Stimulated activated CD8-positive, alpha-beta memory T cell treated with anti-CD3 and anti-CD28 coated beads, Interleukin-7, amount 100 ng/mL, for 1 hour (primary cell): ENCODE measurements at places on chromosomes 13 and 19.

DNA sequence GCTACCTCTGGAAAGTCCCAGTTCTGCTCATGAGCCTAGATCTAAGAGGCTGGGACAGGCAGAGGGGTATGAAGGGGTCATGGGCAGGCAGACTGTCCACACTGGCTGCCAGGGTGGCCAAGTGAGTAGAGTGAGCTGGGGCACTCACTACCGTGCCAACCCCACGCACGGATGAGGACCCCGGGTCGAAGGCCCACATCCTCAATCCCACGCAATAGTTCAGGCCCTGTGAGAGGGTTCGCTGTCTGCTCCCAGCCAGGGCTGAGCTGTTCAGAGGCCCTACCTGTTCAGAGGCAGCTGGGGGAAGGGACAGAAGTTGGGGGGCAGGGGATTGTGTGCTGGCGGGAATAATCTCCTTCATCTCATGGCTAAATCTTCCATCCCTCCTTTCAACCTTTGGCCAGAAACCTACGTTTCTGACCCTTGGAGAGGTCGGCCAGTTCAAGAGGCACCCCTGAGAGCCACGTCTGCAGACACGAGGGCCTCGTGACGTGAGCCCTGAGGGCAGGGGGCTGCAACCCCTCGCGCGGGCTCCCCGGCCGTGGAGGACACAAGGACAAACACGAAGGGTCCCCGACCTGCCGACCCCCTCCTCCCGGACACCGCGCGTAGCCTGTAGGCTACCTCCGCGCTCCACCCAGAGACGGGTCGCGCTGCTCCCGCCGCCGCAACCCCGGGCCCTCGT, 1.0 kb upstream of the RPS5 start:
- no peak for DNase-seq

GRCh38 chr19:7515645-7516151, at the start of gene ZNF358:
TSS of gene ZNF358 (plus strand) at chr19:7516103. CDS start at chr19:7519243, 3,140 bp downstream.
- DNase-seq: no peak

DNA sequence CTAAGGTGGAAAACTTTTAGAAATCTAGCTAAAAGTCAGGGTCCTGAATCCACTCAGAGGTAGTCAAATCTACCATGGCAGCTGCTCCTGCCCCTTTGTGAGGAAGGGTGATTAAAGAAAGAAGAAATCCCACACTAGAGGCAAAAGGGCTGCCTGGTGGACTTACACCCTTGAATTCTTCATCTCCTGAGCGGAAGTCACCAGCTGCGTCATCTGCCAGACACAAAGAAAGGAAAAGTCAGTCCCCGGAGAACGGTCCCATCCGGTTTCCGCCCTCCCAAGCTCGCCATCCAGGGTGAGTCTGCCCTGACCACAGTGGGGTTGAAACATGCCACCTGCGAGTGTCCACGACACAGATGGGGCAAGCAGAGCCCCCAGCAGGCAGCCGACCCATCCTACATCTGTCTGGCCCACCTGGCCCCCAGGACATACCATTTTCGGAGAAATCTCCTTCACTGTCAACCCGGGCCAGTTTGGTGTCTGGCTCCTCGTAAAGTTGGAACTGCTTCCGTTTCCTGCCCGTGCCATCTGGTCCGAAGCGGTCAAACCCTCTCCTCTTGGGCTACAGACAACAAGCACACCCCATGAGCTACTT, 7.7 kb downstream of the AKAP8 start:
- no peak for DNase-seq

GRCh38 chr19:53962887-53963431, at the start of gene CACNG8:
TSS of gene CACNG8 (plus strand) at chr19:53962937.
- no peak for DNase-seq

GRCh38 chr19:3175781-3176714, 2.5 kb upstream of the S1PR4 start:
- DNase-seq: no peak

- DNase-seq: no peak
Observed at GRCh38 chr19:11257846-11258380, 4.4 kb downstream of the DOCK6 start.

- no peak for DNase-seq
Observed at GRCh38 chr19:54561840-54562239, 11.8 kb upstream of the LILRA2 start.

DNA sequence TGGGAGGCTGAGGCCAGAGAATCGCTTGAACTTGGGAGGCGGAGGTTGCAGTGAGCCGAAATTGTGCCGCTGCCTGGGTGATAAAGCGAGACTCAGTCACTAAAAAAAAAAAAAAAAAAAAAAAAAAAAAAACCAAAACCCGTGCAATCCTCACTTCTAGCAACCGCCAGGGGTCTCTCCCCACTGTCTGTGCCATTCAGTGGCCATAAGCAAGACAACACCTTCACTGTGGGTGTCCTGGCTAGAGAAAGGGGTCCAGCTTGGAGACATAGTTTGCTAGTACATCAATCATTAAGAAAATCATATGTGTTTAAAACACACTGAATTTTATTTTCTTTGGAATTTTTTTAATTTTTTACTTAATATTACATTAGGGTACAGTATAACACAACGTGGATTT, 68.2 kb downstream of the RASL11A start:
- DNase-seq: no peak

DNA sequence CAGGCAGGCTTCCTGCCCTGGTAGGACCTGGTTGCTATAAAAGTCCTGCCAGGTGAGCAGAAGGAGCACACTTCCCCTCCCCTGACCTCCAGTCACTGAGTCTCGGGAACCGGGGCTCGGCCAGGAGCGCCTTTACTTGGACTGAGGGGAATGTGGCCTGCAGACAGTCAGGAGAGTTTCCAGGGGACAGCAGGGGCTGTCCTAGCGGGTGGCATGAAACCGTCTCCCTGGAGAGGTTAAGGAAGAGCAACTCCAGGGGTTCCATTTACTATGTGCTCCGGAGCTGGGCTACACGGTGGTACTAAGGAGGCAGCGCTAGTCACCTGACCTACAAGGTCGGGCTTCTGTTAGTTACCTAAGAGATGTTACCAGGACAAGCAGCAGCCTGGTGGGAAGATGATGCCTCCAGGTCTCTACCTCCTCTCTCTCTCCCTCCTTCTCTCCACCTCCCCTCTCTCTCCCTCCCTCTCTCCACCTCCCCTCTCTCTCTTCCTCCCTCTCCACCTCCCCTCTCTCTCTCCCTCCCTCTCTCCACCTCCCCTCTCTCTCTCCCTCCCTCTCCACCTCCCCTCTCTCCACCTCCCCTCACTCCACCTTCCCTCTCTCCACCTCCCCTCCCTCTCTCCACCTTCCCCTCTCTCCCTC, 4.1 kb upstream of the CNOT3 start:
- DNase-seq: no peak

- no peak for DNase-seq
Observed at GRCh38 chr19:14096272-14096992, 5.9 kb upstream of the SAMD1 start.

DNA sequence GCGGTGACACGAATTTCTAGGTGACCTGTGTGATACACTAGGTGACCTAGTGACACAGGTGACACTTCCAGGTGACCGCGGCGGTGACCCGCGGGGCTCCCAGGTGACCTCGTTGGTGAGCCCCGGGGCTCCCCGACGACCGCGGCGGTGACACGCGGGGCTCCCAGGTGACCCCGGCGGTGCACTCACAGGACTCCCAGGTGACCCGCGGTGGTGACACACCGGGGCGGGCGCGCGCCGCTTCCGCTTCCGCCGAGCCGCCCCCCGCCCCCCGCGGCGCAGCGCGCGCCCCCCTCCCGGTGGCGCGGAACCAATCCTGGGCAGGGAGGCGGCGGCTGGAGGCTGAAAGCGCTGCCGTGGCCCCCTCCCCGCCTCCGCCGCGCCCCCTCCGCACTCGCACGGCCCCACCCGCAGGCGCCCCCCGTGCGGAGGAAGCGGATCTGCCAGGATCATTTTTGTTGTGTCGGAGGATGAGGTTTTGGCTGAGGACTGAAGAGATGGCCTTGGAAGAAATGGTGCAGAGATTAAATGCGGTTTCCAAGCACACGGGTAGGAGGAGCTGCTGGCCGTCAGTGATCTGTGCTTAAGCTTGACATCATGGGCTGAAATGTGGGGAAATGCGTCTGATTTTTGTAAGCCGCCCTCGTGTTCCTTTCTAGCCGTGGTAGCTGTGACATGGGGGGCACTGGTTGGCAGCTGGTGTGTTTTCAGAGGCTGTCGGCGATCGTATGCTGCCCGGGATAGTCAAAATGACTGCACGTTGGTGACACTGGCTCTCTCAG, at the start of gene MCF2L:
MCF2L (plus strand) TSS at position 305 of the 782 bp plus-strand sequence; CDS start at position 471, 166 bp downstream.
- peak; percentile 23 for DNase-seq

- DNase-seq: no peak
Observed at GRCh38 chr13:64234255-64234654, 2818.6 kb upstream of the PCDH20 start.

- no peak for DNase-seq
Observed at GRCh38 chr13:94956417-94957110, 244.2 kb upstream of the SOX21 start.

DNA sequence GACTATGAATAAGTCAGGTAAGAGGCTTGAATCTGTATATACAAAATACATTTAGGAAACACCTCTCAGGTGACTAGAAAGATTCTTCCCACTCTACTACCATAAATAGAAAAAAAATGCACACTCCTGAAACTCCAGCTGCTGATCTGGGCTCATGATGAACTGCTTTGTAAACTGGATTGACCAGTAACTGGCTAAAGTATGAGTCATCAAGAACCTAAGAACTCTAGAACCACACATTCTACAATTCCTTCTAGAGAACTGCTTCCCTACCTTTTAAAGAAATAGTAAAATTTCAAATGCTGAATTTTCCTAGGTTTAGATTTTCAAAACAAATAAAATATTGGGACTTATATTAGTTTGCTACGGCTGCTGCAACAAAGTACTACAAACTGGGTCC, 55.2 kb downstream of the ELF1 start:
- DNase-seq: no peak

DNA sequence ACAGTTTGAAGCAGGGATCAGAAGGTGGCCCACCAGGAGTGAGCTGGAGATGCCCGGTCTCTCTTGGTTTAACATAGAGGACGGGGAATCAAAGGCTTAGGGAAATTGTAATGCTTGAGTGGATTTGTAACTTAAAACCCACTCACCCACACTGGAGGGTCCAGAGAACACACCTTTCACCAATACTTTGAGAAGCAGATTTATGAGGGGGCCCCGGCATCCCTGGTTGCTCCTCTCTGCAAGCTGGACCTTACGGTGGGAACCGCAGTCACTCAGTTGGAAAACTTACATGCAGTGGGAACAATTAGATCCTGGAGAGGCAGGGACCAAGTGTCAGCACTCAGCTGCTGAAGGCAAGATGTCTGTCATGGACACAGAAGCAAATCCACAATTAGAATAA, 20.5 kb downstream of the PPP5C start:
- no peak for DNase-seq

- no peak for DNase-seq
Observed at GRCh38 chr19:4690361-4690760, 20.2 kb upstream of the MYDGF start.

DNA sequence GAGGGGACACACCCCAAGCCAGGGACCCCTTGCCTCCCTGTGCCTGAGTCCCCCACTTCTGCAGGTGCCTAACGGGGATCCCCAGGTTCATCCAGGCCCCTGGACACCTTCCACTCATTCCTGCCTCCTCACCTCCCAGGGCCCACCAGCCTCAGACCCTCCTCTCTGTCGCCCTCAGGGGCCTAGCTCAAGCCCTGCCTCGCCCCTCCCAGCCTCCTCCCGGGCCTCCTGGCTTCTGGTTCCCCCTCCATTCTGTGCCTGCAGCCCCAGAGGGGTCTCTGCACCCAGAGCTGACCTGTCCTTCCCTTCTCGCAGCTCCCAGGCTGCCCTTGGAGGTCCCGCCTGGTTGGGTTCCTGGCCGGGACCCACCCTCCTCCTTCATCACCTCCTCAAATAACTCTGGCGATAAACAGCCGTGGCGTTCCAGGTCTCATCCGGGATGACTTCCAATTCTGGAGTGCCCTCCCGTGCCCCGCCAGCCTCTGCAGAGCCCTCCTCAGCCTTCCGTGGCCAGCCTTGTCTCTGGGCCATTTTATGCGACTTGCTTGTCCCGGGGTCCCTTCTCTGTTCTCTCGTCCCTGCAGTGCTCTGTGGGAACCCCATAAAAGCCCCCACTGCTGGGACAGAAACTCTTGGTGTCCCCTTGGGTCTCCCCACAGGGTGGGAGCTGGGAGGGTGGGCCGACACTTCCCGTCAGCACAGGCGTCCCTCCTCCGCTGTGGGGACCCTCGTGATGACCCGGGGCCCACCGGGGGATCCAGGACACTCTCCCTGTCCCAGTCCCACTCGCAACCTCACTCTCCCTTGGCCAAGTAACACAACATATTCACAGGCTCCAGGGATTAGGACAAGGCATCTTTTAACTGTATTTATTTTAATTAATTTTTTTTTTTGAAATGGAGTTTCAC, 9.2 kb downstream of the JOSD2 start:
- no peak for DNase-seq

DNA sequence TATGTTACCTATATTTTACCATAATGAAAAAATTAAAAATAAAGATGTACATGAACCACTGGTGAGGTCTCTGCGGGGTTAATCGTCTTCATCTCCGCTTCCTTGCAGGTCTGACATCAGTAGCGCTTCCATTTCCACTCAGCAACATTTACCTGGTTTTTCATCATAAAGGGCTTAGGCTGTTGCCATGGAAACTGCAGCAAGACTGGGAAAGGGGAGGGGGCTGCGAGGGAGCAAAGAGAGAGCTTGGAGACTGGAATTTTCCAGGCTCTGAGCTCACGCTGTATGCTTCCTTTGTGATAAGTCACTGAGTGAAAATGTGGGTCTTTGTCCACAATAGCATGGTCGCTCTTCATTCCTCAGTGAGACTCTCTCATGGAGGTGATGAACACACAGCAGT, 136.6 kb upstream of the USP29 start:
- DNase-seq: no peak
